ENCODE measurements at places on chromosomes 11 and 22.

GRCh38 chr11:111372538-111372937 is 6.5 kb downstream of the POU2AF1 start:
- DNase-seq, result no peak

GRCh38 chr22:26241361-26241760 is 72.1 kb downstream of the SEZ6L start:
- DNase-seq, result no peak

- DNase-seq, result no peak
Observed at GRCh38 chr11:4496557-4497248, 14.3 kb downstream of the OR52K1 start.

DNA sequence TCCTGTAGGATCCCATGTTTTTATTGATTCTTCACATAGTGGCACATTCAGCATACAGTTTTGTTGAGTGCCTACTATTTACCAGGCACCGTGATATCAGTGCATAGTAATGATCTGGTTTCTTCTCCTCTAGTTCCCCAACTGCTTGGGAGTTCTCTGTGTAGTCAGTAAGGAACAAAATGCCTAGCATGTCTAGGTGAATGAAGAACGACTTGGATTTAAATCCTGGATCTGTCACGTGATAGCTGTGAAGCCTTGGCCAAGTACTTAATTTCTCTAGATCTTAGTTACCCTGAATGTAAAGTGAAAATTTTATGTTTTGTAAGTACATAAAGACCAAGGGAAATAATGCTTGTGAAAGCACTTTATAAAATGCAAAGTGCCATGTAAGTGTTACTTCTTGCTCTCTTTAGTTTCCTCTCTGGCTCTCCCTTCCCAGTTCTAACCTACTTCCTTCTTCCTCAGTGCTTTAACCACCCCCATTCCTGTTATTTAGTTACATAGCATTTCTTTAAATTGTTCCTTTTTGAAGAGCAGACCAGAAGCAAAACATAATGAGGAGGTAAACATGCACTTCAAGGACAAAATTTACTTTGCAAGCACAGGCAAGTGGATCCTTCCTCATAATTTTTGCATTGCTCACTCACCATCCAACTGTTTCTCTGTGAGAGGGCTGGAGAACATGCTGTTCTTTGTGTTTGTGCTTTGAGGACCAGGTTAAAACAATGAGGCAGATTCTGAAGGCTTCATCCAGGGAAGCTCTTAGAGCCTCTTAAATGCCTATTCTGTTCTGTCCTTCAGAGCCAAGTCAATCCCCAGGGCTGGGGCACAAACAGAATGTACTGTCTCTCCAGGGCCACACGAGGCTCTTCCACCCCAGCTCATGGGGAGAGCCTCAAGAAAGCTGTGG is 353.9 kb upstream of the TENM4 start:
- DNase-seq, result no peak

DNA sequence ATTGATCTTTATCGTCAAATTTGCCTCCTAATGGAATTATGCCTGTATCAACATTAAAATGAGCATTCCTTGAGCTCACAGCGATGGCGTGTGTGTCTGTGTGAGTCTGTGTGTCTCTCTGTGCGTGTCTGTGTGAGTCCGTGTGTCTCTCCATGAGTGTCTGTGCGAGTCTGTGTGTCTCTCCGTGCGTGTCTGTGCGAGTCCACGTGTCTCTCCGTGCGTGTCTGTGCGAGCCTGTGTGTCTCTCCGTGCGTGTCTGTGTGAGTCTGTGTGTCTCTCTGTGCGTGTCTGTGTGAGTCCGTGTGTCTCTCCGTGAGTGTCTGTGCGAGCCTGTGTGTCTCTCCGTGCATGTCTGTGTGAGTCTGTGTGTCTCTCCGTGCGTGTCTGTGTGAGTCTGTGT is 326.5 kb upstream of the B3GAT1 start:
- no peak for DNase-seq

- peak; percentile 63 for DNase-seq
Observed at GRCh38 chr11:128549256-128549944, 38.0 kb downstream of the ETS1 start.

DNA sequence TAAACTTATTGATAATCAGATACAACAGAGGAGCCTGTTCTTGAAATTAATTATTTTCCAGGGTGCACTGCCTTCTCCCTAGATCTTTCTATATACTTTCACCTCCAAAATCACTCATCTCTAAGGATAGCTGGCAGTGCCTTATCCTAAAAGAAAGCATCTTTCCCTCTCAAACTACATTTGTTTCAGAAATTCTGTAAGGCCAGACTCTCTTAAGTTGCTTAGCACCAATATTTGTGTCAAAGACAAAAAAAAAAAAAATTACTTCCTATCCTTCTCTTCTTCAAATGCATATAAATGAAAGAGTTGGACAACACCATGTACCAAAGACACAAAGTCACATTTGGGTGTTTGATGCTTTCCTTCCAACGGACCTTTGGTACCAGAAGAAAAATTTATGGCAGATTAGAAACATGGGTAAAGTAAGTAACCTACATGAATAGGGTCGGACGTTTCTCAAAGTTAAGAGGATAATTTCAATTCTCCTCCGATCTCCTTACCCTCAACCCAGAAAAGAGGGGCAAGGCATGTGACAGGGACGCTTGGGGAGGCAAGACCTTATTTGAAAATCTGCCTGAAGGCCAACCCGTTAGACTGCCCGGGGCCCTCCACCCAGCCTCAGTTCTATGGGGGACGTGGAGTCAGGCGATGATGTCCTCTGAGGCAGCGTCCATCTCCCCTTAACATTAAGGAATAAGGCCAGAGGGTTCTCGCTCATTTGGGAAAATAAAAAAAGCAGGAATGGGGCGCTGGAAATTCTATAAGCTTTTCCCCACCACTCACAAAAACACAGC is 66.3 kb downstream of the ETS1 start:
- no peak for DNase-seq

DNA sequence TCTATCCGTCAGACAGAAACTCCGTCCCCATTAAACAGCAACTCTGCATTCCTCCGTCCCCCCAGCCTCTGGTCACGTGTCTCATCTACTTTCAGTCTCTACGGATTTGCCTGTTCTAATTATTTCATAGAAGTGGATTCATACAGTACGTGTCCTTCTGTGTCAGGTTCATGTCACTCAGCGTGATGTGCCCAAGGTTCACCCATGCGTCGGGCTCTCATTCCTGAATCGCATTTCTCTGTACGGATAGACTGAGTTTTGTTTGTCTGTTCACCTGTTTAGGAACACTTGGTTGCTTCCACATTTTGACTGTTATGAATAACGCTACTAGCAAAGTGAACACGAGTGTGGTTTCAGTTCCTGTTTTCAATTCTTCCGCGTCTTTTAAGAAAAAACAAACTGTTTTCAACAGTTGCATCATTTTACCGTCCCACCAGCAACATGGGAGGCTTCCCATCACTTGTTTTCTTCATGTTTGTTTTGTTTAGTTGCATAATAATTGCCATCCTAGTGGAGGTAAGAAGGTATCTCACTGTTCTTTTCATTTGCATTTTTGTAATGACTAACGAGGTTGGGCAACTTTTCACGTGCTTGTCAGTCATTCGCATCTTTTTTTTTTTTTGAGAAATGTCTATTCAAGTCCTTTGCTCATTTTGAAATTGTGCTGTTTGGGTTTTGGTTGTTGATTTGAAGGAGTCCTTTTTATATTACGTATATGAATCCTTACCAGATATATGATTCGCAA is 8.9 kb upstream of the NLRP6 start:
- DNase-seq, result no peak

Data from brain pericyte (primary cell).